ENCODE measurements at places on chromosomes 6 and 20.

DNA sequence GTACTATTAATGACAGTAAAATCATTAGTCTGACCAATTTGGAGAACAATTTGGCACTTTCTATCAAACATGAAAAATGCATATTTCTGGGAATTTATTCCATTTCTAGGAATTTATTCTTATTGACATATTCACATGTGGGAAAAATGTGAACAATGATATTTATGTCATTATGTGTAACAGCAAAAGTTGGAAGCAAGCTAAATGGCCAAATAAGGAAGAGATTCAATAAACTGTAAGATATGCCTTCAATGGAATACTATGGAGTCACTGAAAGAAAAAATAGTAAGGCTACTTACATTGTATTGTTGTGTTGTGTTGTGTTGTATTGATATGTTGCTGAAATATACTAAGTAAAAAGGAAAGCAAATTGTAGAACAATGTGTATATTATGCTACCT is 100.5 kb upstream of the EDN1 start:
- DNase-seq, result no peak

DNA sequence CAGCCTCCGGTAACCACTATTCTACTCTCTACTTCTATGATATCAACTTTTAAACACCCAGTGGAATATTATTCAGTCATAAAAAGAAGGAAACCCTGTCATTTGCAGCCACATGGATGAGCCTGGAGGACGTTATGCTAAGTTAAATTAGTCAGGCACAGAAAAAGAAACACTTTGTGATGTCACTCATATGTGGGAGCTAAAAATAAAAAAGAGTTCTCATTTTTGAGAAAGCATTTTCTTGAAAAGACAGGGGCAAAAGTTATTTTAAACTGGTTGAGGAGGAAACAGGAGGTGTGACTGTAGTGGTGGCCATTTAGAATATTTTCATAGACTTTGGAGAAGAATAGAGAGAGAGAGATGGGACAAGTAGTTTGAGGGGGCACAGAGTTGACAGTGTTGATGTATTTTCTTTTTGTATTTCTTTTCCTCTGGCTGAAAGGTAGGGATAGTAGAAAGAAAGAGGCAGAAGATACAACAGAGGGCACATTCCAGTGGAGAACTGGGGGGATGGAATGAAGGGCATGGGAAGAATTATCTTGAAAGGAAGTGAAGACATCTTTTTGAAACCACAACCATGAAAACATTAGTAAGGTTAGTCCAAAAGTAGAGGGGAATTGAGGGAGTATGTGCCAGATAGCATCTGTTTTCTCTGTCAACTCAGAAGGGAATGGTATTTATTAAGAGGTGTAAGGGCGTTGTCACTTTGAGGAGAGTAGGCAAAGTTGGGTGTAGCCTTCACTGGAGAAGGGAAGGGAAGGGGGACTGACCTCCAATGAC is 181.3 kb upstream of the GMDS start:
- DNase-seq, result no peak

GRCh38 chr20:39347626-39348025 is 385.5 kb downstream of the DHX35 start:
- no peak for DNase-seq

DNA sequence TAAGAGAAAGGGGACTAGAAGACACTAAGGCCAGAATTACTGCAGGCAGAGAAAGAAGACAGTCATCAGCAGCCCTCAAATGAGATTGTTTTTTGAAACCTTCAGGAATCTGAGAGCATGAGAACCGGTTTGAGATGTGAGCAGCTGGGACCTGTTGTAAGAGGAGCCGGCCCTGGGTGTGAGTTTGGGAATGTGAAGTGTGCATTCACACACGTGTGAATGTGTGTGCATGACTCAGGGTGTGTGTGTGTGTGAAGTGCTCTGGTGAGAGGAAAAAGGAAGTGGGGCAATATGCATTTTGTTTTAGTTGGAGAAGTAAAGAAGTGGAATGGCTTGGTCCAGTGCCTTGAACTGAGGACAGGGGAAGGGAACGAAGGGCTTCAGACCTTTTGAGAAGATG is 4.3 kb downstream of the SCUBE3 start:
- DNase-seq, result no peak

GRCh38 chr20:53148771-53149147 is 176.6 kb downstream of the TSHZ2 start:
- no peak for DNase-seq

DNA sequence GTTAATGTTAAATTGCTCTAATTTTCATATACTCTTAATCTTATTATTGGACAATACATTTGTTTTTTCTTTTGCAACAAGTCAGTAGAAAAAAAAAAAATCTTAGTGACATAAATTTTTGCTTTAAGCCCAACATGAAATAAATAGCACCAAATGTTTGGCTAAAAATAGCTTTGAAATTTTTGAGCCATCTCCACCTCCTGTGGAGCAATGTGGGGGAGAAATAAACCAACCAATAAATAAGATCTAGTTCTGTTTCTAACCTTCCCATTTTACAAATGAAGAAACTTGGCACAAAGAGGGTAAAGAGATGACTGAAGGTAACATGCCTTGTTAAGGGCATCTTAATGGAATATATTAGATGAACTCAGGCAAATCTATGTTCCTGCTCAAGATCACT is 91.4 kb downstream of the PRKN start:
- DNase-seq, result no peak

GRCh38 chr6:111256646-111257045 is 169.3 kb downstream of the SLC16A10 start:
- no peak for DNase-seq

DNA sequence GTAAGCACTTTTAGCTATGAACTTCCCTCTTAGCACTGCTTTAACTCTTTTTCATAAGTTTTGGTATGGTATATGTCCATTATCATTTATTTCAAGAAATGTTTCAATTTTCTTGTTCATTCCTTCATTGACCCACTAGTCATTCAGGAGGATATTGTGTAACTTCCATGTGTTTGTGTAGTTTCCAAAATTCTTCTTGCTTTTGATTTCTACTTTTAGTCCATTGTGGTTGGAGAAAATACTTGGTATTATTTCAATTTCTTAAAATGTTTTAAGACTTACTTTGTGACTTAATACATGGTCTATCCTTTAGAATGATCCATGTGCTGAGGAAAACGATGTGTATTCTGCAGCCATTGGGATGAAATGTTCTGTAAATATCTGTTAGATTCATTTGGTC is 176.5 kb downstream of the CENPW start:
- no peak for DNase-seq

DNA sequence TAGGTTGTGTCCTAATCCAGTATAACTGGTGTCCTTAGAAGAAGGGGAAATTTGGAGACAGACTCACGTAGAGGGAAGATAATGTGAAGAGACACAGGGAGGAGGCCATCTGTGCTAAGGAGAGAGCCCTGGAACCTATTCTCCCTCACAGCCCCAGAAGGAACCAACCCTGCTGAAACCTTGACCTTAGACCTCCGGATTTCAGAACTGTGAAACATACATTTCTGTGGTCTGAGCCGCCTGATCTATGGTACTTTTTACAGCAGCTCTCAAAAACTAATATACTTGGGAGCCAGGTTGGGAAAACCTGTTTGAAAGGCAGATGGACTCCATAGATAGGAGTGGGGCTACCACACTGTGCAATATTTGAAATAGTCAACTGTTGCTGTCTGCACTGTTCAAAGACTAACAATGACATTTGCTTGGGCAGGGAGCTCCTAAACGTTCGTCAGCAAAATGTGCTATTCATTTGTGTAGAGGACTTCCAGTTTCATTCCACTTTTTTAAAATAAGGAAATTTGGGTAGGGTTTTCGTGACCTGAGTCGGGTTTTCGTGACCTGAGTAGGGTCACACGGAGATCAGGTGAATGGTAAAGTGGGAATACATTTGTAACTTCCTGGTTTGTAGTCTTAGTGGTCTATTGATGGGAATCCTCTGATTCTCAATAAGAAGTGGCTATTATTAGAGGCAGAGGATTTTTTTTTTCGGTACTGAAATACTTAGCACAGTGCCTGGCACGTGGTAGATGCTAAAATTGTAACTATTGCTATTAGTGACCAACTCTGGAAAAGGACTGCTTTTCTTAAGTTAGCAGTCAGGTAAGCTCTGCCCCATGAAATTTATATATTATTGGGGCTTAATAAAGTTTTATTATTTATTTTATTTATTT is 11.4 kb downstream of the TAGAP start:
- DNase-seq, result no peak

- DNase-seq, result no peak
These were observed 117.3 kb downstream of the SMLR1 start for GRCh38 chr6:130944486-130944885.

- no peak for DNase-seq
These were observed 7.5 kb downstream of the FOXS1 start for GRCh38 chr20:31837896-31838397.

GRCh38 chr20:37868851-37869333 is 34.0 kb upstream of the VSTM2L start:
- DNase-seq, result no peak

DNA sequence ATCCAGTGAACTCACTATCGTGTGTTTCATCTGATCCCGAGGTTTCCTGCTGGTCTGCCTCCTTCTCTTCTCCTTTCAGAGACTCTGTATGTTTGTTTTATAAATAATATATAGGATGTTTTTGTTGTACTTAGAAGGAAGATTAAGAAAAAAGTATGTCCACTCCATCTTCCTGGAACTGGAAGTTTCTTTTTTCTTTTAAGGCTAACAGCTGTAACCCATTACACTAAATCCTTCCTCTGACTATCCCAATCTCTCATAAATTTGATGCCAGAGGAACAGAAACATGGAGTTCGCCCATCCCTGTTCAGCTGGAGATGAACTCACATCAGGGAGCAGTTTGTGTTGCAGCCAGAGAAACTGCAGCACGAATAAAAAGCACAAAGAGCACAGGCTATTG is 20.7 kb downstream of the RIPK1 start:
- DNase-seq, result no peak

GRCh38 chr20:57435498-57436222 is 44.5 kb downstream of the RBM38 start:
- DNase-seq, result no peak

DNA sequence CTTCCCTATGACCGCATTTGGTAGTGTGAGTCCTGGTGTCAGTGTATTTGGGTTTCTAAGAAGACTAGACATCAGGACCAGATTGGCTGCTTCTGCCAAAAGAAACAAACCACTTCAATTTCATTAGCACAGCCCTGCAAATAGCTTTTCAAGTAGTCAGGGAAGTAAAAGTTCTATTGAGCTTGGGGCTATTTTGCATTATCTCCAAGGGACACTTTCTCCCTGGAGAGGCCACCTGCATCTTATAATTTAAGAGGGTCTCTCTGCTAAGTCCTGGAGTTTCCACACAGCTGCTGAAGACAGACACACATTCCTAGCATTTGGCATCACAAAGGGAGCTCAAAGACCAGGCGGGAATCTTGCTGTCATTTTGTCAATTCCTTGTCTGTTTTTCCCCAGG is 141.2 kb downstream of the BMP2 start:
- no peak for DNase-seq

DNA sequence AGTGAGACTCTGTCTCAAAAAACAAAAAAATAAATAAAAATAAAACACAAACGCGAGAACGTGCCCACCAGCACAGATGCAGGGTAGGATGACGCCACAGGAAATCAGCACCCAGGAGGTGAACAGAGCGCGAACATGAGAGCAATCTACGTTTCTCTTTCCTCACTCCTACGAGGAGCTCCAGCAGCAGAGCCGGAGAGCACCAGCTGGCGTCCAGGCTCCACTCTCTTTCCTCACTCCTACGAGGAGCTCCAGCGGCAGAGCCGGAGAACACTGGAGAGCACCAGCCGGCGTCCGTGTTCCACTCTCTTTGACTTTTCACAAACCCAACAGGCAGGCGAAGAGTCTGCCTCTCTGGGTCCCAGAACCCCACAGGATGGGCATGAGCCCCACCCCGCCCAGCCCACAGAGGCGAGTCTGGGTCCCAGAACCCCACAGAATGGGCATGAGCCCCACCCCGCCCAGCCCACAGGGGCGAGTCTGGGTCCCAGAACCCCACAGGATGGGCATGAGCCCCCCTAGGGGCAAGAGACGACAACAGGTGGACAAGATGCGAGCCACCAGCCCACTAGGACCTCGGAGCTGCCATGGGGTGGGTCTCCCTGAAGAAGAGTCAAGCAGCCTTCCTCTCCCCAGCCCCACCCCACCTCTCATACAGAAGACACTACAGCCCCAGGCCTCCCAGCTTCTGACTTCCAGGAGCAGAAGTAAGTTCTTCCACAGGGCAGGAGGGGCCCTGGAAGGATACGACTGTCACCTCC is 20.2 kb downstream of the ZBTB46 start:
- no peak for DNase-seq

- DNase-seq, result no peak
These were observed 159.2 kb downstream of the ATXN1 start for GRCh38 chr6:16602035-16602434.

Measured in stimulated activated CD8-positive, alpha-beta memory T cell treated with anti-CD3 and anti-CD28 coated beads, Interleukin-4, amount 100 ng/mL, for 1 hour (primary cell).